Stimulated activated CD4-positive, alpha-beta T cell treated with anti-CD3 and anti-CD28 coated beads, Interleukin-1b, Interleukin-23, amount 100 ng/mL, for 1 hour (primary cell): ENCODE measurements at places on chromosomes 2 and 18.

GRCh38 chr2:170013802-170014551, 164.0 kb upstream of the MYO3B start:
- no peak for DNase-seq

GRCh38 chr2:101516823-101517690, 42.1 kb upstream of the RFX8 start:
- no peak for DNase-seq

- DNase-seq, result no peak
Observed at GRCh38 chr18:34661464-34662087, 48.5 kb upstream of the DTNA start.

- DNase-seq, result peak; percentile 47
Observed at GRCh38 chr2:10331027-10331701, 28.5 kb downstream of the HPCAL1 start.

DNA sequence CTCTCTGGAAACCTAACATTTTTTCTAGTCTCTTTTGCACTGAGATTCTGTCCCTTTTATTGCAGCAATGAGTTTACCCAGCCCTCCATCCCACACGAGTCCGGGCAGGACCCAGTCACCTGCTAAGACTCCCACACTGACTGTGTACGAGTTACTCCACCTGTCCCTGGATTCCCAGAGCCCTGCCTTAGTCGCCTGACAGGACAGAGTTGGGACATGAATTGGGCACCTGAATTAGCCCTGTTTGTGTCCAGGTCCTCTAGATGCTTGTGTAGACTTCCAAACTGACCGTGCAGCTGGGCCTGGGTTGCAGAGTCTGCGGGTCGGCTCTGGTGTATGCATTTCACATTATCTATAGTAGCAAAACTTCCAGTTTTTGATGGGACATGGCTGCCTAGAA, 238.7 kb downstream of the VAPA start:
- no peak for DNase-seq

DNA sequence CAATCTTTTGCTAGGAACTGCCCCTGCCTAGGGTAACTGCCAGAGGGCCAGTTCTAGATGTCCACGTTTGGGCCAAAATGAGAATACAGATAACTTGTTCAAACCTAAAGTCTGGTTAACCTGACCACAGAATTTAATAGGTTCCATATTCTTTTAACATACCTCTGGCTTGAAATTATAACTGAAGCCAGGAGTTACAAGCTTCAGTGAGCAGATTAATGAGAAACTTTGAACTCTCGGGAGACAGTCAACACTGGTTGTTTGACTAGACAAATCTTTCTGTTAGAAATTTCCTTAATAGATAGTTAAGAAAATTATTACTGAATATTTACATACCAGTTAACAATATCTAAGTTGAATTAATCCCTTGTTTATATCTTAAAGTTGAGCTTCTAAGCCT, 110.0 kb upstream of the KLF7 start:
- DNase-seq, result no peak

DNA sequence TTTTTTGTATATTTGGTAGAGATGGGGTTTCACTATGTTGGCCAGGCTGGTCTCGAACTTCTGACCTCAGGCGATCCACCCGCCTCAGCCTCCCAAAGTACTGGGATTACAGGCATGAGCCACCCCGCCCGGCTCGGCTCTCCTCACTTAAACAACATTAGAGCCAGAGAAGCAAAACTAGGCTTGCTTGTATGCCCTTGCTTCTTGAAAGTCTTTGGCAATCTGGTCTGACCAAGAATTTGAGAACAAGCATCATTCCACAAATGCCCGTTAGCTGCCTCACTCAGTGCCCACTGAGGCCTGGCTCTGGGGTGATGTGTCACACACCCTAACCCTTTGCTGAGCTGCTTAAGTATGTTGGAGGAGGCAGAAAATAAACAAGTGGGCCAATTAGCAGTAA, 33.5 kb downstream of the SOWAHC start:
- no peak for DNase-seq

DNA sequence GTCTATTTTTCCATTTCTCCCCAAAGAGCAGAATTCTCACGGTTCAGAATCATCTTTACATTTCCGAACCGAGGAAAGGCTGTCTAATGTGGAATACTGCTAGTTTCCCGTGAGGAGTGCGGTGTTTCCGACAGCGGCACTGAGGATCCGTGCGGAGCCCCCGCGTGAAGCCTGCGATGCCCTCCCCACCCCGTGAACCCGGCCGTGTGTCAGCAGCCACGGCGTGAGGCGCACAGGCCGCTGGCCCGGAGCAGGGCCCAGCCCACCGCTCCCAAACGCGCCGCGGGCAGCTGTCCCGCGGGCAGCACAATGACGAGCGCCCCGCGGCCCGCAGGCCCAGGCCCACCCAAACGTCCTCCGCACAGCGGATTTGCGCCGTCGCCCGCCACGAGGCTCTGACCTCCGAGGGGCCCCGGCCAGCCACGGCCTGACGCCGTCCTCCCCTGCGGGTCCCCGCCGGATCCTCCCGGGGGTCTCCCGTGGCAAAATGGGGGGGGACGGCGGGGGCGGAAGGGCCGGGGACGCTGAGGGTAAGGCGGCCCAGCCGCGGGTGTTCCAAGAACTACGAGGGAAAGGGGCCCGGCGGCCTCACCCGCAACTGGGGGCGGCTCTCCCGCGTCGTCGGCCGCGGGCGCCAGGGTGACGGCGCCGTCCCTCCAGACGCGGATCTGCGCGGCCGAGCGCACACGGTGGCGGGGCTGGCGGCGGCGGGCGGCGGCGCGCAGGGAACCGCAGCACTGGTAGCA, 796 bp downstream of the SPIRE1 start:
- DNase-seq, result no peak

DNA sequence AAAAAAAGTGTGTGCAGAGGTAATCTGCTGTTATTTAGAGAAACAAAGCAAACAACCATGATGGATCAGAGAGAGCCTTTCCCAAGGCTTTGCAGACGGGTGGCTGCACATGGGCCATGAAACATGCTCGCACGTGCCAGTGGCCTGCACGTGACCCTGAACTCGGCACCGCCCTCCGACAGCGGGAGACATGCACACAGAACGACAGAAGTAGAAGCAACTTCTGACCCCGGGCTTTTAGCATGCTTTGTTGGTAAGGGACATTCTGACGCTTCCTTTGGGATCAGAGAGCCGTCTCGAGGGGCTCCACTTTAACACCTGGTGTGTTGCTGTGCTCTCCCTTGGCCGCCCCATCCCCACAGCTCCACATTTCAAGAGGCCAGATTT, 112.5 kb downstream of the KCNF1 start:
- DNase-seq, result no peak

DNA sequence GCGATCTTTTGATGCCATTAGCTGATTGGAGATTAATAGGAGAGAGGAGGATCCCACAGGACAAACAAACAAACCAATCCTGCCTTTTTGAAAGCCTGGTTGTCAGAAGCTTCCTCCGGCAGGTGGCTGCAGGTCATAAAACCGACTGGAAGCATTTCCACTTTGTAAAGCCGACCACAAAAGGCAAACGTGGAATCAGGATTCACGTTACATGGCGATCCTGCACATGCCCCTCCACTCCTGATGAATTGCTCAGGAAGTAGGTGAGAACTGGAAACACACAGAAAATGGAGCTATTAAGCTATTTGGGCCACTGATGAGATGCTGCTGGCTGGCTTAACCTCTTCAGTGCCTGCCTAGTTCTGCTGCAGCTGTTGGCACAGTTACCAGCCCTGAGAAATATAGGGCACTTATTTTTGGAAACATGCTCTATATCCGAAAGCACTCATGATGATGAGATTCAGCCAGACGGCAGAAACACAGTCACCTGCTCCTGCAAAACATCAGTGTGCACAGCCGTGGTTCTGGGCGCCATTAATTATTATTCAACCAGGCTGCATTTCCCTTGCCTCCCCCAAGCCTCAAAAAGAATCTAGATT, 110.3 kb upstream of the ST6GAL2 start:
- DNase-seq, result no peak

DNA sequence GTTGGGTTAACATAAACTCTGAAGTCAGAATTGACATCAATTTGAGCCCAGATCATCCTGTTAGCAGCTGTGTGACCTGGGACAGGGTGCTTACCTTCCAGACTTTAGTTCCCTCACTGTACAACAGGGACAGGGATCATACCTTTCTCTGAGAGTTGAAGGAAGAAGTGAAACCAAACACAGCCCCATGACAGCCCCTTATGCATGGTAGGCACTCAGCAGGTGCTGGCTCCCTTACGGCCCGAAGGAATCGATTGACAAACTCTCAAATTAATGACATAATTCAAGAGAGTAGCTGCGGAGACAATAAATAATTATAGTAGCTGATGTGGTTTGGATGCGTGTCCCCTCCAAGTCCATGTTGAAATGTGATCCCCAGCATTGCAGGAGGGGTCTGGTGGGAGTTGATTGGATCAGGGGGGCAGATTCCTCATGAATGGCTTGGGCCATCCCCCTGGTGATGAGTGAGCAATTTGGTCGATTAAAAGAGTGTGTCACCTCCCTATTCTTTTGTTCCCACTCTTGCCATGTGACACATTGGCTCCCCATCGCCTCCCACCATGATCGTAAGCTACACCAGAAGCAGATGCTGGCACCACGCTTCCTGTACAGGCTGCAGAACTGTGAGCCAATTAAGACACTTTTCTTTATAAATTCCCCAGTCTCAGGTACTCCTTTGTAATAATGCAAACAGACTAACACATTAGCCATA, 72.4 kb downstream of the ODC1 start:
- DNase-seq, result no peak

DNA sequence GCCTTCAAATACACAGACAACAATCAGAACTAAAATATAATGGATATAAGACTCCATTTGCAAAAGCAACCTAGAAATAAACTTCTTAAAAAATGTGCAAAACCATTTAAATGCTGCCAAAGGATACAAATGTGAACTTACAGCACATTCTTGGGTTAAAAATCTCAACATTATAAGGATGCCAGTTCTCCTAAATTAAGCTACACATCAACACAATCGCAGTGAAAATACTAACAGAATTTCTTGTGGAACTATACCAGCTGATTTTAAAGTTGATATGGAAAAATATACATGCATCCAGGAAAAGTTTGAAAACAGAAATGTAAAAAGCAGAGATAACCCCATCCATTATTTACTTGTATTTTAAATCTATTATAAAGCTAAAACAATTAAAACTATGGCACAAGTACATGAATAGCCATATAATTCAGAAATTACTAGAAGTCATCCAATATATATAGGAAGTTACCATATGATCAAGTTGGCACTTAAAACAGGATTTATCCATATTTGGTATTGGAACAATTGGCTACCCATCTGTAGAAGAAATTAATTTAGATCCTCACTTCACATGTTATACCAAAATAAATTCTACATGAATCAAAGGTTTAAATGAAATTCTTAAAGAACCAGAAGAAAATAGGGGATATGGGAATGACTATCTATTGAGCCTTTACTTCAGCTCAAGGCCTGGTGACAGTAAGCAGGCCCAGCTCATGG, 151.7 kb upstream of the GLI2 start:
- DNase-seq, result no peak

GRCh38 chr2:240664622-240665021, 18.1 kb downstream of the AQP12B start:
- no peak for DNase-seq

GRCh38 chr2:126518196-126518595, 137.8 kb upstream of the GYPC start:
- DNase-seq, result no peak

DNA sequence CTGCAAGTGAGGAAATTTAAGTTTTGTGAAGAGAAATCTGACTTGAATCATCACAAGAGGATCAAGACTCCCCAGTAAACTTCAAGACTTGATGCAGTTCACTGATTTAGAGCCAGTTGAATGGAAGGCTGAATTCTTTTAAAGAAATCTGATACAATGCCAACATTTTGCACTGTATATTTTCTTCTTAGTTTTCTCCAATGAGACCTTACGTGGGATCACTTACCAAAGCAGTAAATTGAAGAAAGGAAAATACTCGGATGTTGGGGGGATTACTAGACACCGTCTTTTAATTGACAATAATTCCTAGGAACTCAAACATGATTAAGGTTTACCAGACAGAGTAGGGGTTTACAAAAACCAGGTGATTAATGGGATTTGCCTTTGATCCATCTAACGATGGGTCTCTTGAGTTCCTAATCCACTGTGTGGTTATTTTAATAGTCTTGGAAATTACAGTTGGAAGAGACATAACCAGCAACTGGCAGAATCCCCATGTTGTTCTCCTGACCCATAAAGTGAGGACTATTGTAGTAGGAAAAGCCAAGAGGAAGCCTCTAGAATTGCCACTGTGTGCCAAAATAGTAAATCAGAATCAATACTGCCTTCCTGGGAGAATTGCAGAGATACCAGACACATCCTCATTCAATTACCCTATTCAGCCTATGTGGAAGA, 354.5 kb downstream of the PID1 start:
- no peak for DNase-seq

GRCh38 chr2:189409131-189409530, 32.1 kb upstream of the WDR75 start:
- no peak for DNase-seq

- no peak for DNase-seq
Observed at GRCh38 chr2:10235909-10236550, 66.7 kb upstream of the HPCAL1 start.

- no peak for DNase-seq
Observed at GRCh38 chr18:50313031-50313607, 25.6 kb upstream of the CXXC1 start.

DNA sequence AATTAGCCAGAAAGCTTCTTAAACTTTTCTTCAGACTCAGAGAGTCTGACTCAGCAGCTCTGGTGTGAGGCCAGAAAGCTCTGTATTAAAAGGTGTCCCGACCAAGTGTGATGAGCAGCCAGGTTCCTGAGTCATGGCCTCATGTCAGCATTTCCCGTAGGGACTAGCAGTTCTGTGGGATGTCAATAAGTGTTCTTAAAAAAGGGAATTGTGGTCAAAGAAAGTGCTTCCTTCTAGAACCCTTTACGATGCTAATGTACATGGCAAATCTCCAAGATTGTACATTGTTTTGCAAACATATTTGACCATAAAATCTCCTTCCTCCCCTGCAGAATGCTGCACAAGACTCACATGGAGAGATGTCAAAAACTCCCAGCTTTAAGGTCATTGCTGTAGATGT, 80.1 kb downstream of the PLA2R1 start:
- no peak for DNase-seq

GRCh38 chr2:135256531-135257260, 204.6 kb downstream of the RAB3GAP1 start:
- DNase-seq, result no peak
